Cardiac fibroblast (primary cell): ENCODE measurements at places on chromosomes 1 and 21.
A peak's percentile ranks its signal among the peaks of the same experiment; 100 is the strongest.

- peak; percentile 86 for DNase-seq
These were observed 10.8 kb downstream of the BLACAT1 start for GRCh38 chr1:205444931-205445645.

DNA sequence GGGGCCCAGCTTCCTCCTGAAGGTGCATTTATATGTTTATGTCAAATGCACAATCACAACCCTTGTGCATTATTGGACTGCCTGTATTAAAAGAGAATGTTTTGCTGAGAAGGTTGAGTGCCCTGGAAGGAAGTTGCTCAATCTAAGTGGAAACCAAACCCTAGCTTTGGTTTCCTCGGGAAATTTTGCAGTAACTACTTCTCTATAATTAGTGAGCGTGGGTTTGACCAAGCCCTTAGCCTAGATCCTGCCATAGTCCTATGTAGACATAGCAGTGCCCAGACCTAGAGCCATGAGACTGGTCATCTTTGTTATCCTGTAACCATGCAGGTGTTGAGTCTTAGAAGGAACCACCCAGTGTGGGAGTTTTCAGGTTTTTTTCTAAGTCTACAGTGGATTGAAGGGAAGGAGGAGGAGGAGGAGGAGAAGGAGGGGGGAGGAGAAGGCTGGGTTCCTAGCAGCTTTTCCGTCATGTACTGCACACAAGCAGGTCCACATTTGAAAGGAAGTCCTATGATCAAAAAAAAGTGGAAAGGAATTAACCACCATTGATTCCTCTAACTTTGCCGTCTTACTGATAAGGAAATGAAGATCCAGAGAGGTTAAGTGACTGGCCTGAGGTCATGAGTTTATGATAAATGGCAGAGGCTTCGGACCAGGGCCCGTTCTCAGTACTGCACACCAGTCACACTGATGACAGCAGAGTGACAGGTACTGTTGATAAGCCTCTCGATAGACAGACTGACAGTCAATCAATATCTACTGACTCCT is 72.2 kb upstream of the LYST start:
- no peak for DNase-seq

DNA sequence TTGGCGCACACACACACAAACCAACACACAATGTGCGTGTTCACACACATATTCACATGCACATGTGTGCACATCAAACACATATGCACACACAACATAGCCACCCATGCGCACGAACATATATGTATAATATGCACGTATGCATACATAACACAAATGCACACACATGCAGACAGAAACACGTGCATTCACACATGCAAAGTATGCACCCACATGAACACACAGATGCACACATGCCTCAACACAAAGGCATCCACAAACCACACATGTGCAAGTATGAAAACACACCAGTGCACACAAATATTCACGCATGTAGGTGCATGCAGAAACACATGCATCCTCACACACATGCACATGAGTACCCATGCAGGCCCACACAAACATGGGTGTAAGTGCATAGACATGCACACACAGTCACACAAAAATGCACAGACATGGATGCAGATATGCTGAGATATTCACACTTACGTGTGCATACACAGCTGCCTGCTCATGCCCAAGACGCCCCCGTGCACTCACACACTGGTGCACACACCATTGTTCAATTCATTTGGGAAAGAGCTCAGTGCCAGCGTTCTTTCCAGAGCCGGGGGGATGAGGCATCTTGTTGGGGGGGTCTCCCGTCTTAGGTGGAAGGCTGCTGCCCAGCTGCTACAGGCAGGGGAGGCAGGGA is 52.7 kb upstream of the ARHGEF16 start:
- no peak for DNase-seq

DNA sequence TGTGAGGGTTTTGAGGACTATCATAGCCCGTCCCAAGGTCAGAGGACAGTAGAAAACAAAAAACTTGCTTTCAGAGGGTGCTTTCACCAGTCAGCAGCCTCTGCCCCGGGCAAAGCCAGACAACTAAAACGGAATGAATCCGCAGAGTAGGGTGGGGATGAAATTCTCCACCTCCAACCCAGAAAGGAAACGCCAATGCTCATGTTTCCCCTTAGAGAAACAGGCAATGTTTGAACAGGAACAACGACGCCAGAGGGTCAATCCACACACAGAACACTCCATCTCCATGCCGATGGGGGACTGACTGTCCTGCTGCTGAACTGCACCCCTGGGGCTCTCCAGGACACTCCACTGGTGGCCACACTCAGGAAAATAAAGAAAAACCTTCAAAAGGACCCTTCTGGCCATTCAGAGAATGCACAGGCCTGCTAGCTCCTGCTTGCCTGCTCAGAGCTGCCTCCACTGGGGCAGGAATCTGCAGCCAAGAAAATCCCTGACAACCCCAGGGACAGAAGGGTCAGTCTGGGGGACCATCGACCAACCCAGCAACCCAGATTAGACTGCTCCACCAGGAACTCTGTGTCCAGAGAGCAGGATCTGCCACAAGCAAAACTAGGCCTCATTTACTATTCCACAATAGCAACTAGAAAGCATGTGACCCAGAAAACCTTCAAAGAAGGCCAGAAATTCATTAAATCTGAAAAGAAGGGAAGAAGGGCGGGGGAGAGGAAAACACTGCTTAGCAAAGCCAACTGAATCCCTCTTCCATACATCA is 116.0 kb downstream of the TOMM20 start:
- no peak for DNase-seq

DNA sequence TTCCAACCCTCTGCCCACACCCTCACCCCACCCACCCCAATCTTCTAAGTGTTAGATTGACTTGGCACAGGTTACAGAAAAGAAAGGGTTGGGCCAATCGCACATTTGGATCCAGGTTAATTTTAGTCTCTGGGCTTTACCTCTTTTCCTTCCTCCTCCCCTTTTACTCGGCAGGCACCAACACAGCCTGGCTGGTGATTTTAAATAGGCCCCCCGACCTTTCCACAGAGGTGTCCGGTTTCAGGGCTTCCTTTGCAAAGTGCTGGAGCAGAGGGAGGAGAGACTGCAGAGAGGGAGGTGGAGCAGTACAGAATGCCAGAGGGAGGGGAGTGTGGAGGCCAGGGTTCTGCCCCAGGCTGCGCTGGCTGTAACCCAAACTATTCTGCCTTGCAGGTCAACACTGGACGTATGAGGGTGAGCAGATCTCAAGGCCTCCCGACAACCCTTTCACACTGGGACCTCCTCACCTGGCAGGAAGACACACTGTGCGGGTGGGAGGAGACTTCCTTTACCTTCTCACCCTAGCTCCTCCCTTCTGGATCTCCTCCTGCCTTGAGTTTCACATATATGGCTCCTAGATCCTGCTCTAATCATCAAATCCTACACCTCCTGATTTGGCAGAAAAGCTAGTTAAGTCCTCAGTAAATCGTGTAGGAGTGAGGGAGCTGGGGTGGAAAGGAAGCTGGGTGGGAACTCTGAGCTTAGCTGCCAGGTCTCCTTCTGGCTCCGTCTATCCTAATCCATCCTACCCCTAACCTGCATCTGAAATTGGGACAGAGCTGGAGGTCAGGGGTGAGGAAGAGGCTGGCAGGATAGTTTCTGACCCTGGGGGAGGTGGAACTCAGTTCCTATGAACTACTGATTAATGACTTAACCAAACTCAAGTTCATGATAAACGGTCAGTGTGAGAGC is 2.4 kb downstream of the CA14 start:
- no peak for DNase-seq

GRCh38 chr1:164953098-164953497 is 394.1 kb downstream of the PBX1 start:
- peak; percentile 8 for DNase-seq

- DNase-seq, result peak; percentile 73
These were observed 183.3 kb upstream of the ADGRL2 start for GRCh38 chr1:81617308-81617967.
